Hematopoietic multipotent progenitor cell (in vitro differentiated cells): ENCODE measurements at places on chromosomes 11 and 22.

DNA sequence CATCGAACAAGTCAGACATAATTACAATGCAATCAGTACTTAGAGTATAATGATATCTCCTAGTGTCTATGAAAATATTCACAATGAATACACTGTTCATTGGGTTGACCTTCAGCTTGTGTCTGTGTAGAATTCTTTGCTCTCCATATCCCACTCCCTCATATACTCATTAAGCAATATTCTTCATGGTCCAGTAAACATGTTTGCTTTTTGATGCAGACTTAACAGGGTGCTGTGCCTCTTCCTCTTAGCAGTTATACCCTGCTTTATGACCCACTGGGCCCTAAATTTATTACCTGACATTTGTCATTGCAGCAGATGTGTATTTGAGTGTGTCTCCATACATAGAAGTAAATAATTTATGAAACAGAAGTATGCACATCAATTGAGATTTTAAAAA is 352.5 kb upstream of the CCDC179 start:
- no peak for DNase-seq

DNA sequence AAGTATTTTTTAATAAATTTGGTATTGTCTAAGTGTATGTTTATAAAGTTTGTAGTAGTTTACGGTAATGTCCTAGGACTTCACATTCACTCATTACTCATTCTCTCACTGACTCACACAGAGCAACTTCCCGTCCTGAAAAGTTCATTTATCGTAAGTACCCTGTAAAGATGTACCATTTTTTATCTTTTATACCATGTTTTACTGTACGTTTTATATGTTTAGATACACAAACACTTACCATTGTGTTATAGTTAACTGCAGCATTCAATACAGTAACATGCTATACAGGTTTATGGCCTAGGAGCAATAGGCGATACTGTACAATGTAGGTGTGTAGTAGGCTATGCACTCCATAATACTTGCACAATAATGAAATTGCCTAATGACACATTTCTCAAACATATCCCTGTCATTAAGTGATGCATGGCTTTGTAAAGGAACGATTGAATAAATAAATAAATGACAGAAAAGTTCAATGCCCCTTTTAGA is 12.5 kb upstream of the CARD18 start:
- DNase-seq: no peak

DNA sequence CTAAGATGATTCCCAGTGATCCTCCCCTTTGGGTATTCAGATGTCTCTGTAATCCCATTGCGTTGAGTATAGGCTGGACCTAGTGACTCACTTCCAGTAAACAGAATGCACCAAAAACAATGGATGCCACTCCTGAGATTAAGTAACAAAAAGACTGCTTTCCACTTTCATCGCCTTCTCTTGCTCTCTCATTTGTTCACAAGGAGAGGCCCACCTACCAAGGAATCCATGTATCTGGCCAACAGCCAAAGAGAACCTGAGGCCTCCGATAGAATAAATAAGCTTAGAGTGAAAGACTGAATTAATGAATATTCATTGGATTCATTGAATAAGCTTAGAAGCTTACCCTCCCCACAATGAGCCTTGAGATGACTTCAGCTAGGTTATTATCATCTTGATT is 454.6 kb downstream of the KCNA4 start:
- no peak for DNase-seq

DNA sequence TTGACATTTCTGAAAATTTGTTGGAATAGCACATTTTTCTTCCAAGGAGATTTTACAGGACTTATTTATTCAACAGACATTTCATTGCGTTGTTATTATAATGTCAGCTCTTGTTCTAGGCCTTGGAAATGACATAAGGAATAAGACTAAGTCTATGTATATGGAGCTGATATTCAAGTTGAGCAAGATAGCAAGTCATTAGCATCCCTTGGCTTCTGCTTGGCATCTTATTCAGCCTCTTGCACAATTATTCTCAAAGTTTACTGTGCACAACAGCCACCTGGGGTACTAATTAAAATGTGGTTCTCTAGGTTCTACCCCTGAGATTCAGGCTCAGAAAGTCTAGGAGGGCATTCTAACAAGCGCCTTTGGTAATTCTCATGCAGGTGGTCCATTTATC is 304.8 kb upstream of the DDI1 start:
- DNase-seq: no peak

GRCh38 chr11:129412494-129412893 is 36.8 kb downstream of the BARX2 start:
- DNase-seq: no peak

- no peak for DNase-seq
These were observed 15.1 kb upstream of the RRAS2 start for GRCh38 chr11:14373941-14374646.

DNA sequence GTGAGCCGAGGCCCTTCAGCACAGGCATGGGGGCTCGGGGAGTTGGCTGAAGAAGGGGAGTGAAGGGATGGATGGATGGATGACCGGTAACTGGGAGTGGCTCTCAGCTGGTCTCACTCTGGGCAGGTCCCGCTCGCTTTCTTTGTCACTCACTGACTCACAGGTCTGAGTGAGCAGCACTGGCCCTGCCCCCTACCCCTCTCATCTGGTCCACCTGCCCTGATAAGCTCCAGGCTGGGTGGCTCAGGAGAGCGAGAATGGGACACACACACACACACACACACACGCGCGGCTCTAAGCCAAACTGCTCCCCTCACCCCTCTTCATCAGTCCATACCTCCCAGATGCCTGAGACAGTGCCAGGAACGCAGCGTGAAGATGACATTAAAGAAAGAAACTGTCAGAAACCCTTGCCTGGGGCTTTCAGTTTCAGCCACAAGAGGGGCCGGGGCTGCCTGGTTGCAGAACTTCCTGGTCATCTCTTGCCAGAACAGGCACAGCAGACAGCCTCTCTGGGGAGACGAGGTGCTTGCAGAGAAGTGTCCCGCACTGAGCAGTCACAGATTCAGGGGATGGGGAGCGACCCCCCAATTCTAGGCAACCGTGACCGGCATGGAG is 16.5 kb upstream of the SHISAL1 start:
- DNase-seq: peak; percentile 11

DNA sequence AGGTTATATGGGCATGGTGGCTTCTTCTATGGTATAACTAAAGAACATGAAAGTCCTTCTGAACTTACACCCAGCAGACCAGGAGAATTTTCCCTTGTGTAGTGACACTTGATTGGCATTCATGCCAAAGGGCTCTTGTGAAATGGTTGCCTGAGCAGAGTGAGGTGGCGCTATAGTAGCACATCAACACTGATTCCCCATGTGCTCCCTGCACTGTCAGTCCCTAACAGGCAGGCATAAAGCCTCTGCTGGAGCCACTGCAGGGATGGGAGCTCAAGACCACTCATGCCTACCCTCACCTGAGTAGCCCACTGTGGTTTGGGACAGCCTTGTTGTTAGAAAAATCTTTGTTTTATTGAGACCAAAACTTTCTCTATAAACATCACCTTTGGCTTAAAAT is 92.6 kb upstream of the LIN7C start:
- no peak for DNase-seq

DNA sequence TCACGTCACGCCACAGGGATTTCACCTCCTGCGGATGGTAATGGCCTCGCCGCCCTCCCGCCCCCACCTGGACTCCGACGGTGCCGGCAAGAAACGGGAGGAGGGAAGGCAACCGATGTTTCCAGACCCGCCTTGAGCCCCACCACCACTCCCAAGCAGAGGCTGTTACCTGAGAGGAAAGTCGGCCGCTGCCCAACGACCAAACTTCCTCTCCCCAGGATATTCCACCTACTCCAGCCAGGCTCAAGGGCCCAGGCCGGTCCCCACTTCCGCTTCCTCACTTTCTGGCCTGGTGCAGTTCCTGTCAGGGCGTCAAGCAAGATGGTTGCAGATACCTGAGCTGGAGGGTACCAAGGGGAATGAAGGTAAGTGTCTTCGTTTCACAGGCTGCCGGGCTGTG is at the start of gene ENTHD1:
Gene ENTHD1, minus strand, starts transcription at position 235 of the 400 bp plus-strand sequence. CDS start 6,012 bp downstream, outside the sequence.
- DNase-seq: no peak

DNA sequence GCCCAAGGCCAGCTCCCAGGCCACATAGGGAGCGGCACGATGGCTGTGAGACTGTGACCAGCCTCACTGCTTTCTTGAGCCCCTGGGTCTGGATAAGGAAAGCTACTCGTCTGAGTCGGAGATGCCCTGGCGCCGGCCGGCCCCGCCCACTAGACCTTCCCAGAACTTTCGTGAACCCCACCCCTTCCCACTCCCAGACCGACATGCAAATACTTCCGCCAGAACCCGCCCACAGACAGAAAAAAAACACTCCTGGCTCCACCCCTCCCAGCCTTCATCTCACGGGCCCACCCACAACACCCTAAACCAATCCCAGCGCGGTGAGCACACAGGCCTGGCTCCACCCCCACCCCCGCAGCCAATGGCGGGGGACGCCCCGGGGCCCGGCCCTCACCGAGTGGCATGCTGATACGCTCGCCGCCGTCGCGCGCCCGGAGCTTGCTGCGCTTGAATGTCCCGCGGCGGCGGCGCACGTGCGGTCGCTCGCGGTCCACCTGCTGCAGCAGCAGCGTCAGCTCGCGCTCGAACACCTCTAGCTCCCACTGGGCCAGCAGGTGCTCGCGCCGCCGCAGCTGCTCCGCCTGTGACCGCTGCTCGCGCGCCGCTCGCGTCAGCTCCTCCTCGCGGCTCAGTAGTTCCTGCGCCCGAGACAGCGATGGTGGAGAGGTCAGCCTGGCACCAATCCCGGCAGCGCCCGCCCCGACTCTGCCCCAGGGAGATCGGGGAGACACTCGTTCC is 7.0 kb downstream of the MAP3K11 start:
- DNase-seq: no peak

DNA sequence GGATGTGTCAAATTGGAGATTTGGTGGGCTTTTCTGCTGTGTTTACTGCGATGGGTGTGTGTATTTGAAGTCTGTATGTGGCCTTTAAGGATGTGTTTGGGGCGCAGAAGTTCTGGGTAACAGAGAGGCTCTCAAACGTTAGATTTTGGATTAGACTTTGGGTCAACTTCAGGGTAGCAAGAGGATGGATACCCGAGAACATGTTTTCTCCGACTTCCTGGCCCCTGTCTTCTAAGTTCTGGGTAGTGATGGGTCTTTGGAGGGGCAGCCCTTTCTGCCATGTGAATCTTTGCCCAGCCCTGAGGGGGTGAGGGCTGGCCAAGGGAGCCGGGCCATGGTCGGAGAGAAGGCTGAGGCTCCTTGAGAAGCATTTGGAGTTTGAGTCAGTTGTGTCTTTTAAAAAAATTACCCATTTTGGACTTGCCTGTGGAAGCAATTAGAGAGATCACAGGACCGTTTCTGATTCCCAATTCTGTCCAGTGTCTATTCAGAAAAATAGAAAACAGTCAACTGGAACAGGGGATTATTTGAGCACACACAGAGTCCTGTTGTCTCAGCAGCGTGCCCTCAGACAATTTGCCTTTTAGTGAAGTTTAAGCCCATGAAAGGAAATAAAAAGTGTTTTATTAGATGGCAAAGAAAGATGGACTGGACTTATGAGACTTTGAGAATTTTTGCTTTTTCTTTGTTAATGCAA is 114.4 kb downstream of the PTPRJ start:
- DNase-seq: no peak

DNA sequence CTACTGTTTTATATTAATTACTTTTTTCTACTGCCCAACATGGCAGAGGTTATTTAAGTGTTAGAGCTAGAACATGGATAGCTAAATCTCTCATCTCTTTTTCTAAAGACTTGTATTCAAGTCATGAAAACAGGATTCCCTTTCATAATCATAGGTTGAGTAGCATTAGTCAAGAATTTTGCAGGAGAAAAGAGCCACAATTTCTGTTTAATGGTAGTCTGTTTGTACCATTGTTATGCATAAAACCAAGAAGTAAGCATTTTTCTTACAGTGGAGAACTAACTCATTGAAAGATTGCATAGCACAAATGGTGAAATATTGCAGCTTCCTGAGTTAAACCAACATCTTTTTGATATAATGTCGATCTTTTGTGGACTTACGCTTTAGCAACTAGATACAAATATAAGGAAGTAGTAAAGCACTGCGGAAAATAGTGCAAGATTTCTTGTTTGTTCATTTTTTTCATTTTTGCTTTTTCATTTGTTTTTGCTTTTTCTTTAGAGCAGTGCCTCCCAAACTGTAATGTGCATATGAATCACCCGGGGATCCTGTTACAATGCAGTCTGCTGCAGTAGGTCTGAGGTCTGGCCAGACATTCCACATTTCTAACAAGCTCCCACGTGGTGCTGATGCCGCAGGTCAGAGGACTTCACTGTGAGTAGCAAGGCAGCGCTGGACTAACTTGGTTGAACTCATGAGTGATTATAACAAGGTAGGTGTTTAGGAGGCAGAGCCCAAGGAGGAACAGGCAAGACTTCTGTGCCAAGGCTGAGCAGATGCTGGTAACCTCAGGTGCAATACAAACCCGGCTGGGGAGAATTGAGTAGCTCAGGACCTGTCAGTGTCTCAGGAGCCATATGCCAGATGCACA is 4.6 kb downstream of the ETS1 start:
- peak; percentile 19 for DNase-seq

DNA sequence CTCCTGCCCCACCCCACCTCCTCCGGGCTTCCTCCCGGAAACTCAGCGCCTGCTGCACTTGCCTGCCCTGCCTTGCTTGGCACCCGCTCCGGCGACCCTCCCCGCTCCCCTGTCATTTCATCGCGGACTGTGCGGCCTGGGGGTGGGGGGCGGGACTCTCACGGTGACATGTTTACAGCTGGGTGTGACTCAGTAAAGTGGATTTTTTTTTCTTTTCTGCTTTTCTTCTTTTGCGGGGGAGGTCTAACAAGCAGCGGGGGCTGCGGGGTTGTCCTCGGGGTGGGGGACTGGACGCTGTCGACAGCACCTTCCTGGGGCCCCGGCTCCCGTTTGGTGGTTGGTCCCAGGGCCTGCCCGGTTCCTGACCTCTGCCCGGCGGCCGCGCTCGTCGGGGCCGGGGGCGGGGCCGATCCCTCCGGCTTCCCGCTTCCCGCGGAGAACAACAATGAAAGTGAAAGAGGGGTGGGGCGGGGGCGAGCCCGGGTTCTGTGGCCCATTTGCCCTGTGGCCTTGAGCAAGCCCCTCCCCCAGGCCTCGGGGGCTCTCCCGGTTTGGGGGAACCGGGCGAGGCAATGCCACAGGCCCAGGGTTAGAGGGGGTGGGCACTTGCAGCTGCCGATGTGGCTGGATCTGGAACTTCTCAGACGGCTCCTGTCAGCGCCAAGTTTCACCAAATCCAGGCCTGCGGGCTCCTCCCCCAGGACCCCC is 975 bp upstream of the MDK start:
- DNase-seq: peak; percentile 84

- no peak for DNase-seq
These were observed 331.1 kb upstream of the B3GAT1 start for GRCh38 chr11:134742956-134743819.

GRCh38 chr22:29470159-29470855 is 9.7 kb upstream of the NEFH start:
- DNase-seq: peak; percentile 61

DNA sequence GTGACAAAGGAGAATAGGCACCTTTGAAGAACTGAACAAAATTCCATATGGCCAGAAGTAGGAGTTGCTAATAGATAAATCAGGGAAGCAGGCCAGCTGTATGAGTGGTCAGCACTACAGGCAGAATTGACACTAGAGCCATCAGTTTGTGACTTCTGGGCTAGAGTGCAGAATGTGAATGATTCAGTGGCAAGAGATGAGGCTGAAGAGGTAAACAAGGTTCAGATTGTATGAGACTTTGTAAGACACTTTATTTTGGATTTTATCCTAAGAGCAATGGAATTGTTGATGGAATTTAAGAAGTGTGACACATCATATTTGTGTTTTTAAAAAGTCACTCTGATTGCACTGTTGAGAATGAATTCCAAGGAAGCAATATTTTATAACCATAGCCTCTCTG is 12.9 kb downstream of the BIRC3 start:
- DNase-seq: no peak
